Placental epithelial cell (primary cell): ENCODE measurements at places on chromosomes 2 and 18. TPM values are rescaled to one million over a fixed set of nuclear protein-coding genes. Genes with fewer than 3 reads are reported as not detected.

Gene NEU4
- total RNA-seq, result not detected in 2 replicates

Gene GREB1L
- 105 and 115 TPM in 2 replicates for total RNA-seq

Gene LCT
- total RNA-seq, result under 0.01 TPM in 1 of 2 replicates, not detected in the other

Gene EFR3B
- total RNA-seq, result 0.39 and 0.43 TPM in 2 replicates

Gene CNTNAP5
- total RNA-seq, result not detected in 2 replicates

Gene TEKT4
- total RNA-seq, result not detected in 2 replicates

Gene UPP2
- total RNA-seq, result not detected in 2 replicates

Gene CIB4
- total RNA-seq, result not detected in 2 replicates

Gene MROH2A
- total RNA-seq, result not detected in 2 replicates

Gene DYNAP
- not detected in 2 replicates for total RNA-seq

Gene WIPF1
- total RNA-seq, result 13.7 TPM in 2 replicates

Gene ARID5A
- 1.2 and 1.6 TPM in 2 replicates for total RNA-seq

Gene CREG2
- total RNA-seq, result not detected in 2 replicates

Gene TBR1
- total RNA-seq, result not detected in 2 replicates

Gene ARHGAP15
- not detected in 2 replicates for total RNA-seq

Gene SKA1
- total RNA-seq, result 2.7 and 4.8 TPM in 2 replicates

Gene ARL4C
- 7.5 and 11.8 TPM in 2 replicates for total RNA-seq

Gene IL1R2
- total RNA-seq, result 3.1 and 18.5 TPM in 2 replicates

Gene MOGAT1
- total RNA-seq, result not detected in 2 replicates

Gene L3MBTL4
- 2.0 and 15.3 TPM in 2 replicates for total RNA-seq
